ENCODE measurements at places on chromosomes 12 and 14.

GRCh38 chr12:30361145-30361544 is 334.5 kb downstream of the IPO8 start:
- no peak for DNase-seq

DNA sequence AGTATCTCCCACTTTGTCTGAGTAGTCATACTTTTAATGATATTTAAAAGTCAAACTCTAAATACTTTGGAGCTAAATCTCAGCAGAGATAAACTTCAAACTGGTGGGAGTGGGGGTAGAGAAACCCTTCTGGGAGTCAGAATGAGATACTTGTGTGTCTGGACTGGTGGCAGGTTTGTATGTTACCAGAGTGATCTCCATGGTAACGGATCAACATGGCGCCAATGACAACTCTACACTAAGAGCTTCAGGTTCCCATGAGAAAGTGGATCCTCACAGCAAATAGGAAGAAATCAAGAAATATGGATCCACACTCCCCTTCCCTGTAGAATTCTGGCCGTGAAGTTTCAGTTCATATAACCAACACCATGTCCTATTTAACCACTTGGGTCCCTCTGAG is 121.9 kb downstream of the ETV6 start:
- no peak for DNase-seq

DNA sequence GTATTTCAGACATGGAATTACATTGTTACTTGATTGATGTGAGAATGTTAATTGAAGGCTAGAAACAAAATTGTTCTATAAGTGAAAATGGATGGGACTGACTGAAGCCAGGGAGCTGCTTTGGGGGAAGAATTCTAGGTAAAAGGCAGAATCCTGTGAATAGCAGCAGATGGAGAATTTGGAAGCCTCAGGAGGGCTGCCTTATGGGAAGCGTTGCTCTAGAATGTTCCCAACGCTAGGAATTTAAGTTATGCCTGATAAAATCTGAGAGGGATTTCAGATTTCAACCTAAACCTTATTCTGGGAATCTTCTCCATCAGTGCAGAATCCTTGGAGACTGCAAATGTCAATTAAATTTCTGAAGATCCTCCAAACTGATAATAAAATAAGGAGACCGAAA is 858.2 kb upstream of the FLRT2 start:
- no peak for DNase-seq

- DNase-seq: no peak
These were observed 118.8 kb upstream of the DIO3 start for GRCh38 chr14:101442451-101442850.

DNA sequence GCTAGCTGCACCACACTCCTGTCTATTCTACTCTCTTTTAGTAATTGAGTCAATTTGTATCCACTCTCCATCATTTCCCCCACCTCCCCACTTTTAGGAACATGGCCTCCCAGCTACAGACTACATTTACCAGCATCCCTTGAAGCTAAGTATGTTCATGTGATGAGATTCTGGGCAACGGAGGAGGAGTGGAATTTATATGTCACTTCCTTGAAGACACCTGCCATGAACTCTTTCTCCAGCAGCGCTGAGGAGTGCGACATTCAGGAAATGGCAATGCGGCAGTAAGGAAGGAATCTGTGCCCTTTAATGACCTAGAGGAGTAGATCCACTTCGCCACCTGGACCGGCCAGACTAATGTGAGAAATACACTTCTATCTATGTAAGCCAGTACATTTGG is 243.7 kb upstream of the DIO2 start:
- DNase-seq: no peak

GRCh38 chr12:115259968-115260747 is 576.2 kb upstream of the TBX3 start:
- DNase-seq: no peak

DNA sequence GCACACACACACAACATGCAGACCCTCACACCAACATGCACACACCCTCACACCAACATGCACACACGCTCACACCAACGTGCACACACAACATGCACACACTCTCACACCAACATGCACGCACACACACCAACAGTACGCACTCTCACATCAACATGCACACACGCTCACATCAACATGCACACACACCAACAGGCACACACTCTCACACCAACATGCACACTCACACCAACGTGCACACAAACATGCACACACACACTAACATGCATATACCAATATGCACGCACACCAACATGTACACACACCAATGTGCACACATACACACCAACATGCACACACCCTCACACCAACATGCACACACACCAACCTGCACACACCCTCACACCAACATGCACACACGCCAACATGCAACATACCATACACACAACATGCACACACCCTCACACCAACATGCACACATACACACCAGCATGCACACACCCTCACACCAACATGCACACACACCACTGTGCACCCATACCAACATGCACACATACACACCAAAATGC is 175.8 kb downstream of the KSR2 start:
- DNase-seq: no peak

GRCh38 chr12:125544960-125545359 is 479.7 kb downstream of the AACS start:
- no peak for DNase-seq

GRCh38 chr14:88247228-88247627 is 75.8 kb downstream of the KCNK10 start:
- DNase-seq: no peak

All from thyroid gland (tissue), 4 donors.